ENCODE measurements at places on chromosomes 6 and 20. TPM values are rescaled to one million over a fixed set of nuclear protein-coding genes. Genes with fewer than 3 reads are reported as not detected.

Gene RBPJL
- polyA plus RNA-seq: 2.7 TPM

Gene CAGE1
- not detected for polyA plus RNA-seq

Gene BTNL2
- not detected for polyA plus RNA-seq

Gene ZSCAN16
- polyA plus RNA-seq: 13.0 TPM

Gene IMPG1
- polyA plus RNA-seq: not detected

GRCh38 chr6:12947151-12947871 is 230.7 kb downstream of the PHACTR1 start:
- no peak overlapping the region for H3K4me3 ChIP-seq
- no peaks in the 10 kb centered on the region for H3K36me3 ChIP-seq
- no peak for DNase-seq

DNA sequence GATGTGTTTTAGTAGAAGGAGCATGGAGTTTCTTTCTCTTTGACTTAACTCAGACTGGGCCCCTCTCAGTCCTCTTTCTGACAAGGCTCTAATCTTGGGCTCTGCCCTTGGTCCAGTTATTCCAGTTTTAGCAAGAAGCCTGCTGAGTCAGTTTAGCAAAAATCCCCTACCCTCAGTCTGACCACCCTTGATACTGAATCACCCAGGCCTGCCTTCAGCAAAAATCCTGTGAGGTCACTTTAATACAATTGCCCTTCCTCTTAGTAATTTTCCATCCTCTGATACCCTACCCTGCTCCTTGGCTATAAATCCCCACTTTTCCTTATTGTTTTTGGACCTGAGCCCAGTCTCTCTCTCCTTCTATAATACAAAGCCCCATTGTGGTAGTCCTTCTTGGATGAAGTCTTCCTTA is 326.7 kb upstream of the NOX3 start:
- H3K36me3 ChIP-seq: no peaks in the 10 kb centered on the region
- no peaks in the 10 kb centered on the region for H3K27me3 ChIP-seq
- H3K4me3 ChIP-seq: no peak overlapping the region

DNA sequence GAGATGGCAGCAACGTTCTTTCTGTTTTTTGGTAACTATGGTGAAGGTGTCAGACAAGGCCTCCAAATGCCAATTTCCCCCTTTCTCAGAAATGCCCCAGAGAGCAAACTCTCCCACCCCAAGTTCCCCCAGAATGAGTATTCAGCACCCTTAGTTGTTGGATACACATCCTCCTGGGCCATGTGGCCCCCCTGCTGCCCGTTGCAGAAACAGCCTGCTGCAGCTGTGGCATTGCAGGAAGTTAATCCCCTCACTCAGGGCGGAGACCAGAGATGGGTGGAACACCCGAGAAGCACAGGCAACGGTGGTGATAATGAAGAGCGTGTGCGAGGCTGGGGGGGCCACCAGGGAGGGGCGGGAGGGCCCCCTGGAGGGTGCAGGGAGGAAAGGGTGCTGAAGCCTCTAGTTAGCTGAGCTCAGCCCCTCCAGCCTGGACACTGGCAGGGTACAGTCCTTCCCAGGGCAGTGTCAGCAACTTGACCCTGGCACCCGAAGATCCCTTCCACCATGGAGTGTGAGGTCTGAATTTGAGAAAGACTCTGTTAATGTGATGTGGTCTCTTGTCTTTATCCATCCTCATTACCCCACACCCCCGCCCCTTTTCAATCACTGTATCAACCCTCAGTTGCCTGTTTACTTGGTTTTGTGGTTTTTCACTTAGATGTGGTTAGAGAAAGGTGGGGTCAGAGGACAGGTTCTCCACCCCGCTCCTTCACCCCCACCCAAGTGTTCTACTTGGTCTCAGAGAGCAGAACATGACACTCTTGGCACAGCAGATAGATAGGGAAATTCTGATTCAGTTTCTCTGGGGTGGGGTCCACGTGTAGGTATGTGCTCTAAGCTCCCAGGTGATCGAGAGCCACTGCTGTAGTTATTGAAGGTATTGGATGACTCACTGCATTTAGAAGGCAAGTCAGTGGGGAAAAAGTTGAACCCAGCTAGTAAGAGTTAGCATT is 208.8 kb upstream of the SUPT3H start:
- H3K4me1 ChIP-seq: peaks cover 15% of the 10 kb centered on the region
- peak; percentile 60 for DNase-seq
- no peak overlapping the region for H3K4me3 ChIP-seq
- no peaks in the 10 kb centered on the region for H3K36me3 ChIP-seq

GRCh38 chr20:24653306-24653705 is 183.9 kb downstream of the SYNDIG1 start:
- H3K4me3 ChIP-seq: no peak overlapping the region
- no peak overlapping the region for H3K27ac ChIP-seq
- no peaks in the 10 kb centered on the region for H3K27me3 ChIP-seq
- peaks cover 38% of the 10 kb centered on the region for H3K4me1 ChIP-seq
- DNase-seq: peak; percentile 37

DNA sequence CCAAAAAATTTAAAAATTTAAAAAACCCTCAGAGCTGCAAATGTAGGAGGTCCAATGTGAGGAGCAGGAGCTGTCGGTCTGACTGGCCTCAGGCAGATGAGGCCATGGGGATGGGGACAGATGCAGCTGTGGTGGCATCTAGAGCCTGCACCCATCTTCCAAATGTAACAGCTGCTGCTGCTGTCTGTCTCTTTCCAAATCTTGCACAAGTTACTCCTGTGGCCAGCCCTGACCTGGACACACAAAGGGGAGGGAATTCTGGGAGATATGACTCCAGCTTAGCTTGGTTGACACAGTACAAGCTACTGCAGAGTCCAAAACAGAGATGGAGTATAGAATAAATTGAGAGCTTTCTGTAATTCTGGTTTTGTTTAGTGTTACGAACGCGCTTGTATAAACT is 115.2 kb downstream of the PRND start:
- no peaks in the 10 kb centered on the region for H3K27me3 ChIP-seq
- H3K36me3 ChIP-seq: no peaks in the 10 kb centered on the region
- no peaks in the 10 kb centered on the region for H3K4me1 ChIP-seq

DNA sequence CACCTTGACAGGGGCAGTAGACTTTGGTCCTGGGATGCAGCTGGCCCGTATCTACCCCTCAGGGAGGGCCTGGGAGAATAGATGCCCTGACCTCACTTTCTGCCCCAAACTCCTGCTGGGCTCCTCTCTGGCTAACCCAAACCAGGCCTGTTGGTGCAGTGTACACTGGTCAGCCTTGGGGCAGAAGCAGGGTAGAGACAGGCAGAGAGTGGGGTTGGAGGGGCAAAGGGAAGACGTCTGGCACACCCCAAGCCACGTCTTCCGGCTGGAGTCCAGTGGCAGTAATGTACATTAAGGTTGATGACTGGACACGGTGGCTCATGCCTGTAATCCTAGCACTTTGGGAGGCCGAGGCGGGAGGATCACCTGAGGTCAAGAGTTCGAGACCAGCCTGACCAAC is 9.3 kb downstream of the DDR1 start:
- peaks cover 100% of the 10 kb centered on the region for H3K36me3 ChIP-seq
- H3K27me3 ChIP-seq: no peaks in the 10 kb centered on the region
- H3K4me3 ChIP-seq: no peak overlapping the region
- peaks cover 6% of the 10 kb centered on the region for H3K4me1 ChIP-seq

DNA sequence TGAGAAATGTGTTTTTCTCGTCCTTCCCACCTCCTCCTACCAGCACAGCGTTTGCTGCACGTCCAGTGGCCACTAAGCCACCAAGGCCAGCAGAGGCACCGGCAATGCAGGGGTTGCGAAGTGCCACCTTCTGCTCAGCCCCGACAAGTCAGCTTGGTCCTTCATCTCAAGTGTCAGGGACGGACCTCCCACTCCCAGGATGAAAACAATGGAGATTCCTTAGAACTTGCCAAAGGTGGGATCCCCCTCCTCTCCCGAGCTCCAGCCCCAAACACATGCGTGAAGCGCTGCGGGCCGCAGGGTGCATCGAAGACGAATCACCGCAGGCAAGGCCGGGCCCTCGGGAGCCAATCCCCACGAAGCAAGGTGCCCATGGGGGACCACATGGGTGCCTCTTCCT is 60.8 kb downstream of the WDR27 start:
- H3K4me1 ChIP-seq: no peaks in the 10 kb centered on the region
- H3K4me3 ChIP-seq: no peak overlapping the region
- H3K36me3 ChIP-seq: no peaks in the 10 kb centered on the region
- DNase-seq: no peak
- H3K27me3 ChIP-seq: no peaks in the 10 kb centered on the region

DNA sequence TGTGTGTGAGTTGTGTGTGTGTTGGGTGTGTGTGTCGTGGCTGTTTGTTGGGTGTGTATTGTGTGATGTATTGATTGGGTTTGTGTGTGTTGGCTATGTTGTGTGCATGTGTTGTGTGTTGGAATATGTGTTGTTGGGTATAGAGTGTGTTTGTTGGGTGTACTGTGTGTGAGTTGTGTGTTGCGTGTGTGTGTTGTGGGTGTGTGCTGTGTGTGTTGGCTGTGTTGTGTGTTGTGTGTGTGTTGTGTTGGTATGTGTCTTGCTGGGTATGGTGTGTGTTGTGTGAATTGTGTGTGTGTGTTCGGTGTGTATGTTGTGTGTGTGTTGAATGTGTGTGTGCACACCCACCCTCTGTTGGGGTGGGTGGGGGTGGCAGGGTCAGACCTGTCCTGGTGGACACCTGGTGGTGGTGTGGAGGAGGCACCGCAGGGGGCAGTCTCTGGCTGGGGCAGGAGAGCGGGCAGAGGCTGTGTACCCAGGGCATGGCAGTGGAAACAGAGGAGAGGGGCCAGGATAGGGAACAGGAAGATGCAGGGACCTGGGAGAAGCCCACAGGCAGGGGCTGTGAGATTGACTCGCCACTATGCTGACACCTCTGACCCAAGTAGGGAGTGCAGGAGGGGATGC is 25.5 kb upstream of the PXDC1 start:
- H3K36me3 ChIP-seq: no peaks in the 10 kb centered on the region
- no peak for DNase-seq
- H3K4me1 ChIP-seq: no peaks in the 10 kb centered on the region
- H3K4me3 ChIP-seq: no peak overlapping the region
- H3K27ac ChIP-seq: no peak overlapping the region
- no peaks in the 10 kb centered on the region for H3K27me3 ChIP-seq

DNA sequence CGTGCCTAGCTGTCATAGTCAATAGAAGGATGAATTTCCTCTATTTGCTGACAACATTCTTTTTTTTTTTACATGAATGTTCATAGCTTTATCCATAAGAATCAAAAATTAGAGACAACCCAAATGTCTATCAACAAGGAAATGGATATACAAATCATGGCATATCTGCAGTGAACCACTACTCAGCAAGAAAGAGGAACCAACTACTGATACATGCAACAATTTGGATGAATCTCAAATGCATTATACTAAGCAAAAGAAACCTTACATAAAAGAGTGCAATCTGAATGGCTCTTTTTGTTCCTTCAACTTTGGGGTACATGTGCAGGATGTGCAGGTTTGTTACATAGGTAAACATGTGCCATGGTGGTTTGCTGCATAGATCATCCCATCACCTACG is 17.7 kb upstream of the MCM9 start:
- no peak overlapping the region for H3K27ac ChIP-seq
- no peaks in the 10 kb centered on the region for H3K36me3 ChIP-seq
- no peaks in the 10 kb centered on the region for H3K4me1 ChIP-seq
- no peaks in the 10 kb centered on the region for H3K27me3 ChIP-seq
- no peak overlapping the region for H3K4me3 ChIP-seq
